ENCODE measurements at places on chromosomes 13 and 19.

GRCh38 chr13:40681341-40682146 lies 15.1 kb upstream of the FOXO1 start:
- DNase-seq: no peak

DNA sequence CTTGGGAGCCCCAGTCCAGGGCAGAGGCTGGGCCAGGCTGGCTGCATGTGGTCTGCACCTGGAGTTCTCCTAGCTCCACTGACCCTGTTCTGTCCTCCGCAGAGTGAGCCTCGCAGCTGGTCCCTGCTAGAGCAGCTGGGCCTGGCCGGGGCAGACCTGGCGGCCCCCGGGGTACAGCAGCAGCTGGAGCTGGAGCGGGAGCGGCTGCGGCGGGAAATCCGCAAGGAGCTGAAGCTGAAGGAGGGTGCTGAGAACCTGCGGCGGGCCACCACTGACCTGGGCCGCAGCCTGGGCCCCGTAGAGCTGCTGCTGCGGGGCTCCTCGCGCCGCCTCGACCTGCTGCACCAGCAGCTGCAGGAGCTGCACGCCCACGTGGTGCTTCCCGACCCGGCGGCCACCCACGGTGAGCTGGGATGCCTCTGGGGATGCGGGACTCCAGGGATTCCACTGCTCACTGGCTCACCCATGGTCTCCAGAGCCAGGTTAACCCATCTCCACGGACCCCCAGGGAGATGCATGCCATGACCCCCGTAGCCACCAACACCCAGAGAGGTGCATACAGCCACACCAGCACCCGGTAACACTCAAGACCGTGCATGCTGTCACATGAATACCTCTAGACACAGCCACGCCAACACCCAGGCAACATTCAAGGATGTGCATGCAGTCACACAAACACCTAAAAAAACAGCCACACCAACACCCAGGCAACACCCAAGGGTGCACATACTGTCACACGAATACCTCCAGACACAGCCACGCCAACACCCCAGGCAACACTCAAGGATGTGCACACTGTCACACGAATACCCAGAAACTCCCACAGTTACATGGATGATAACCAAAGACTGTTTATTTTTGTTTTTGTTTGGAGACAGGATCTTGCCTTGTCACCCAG lies 8.2 kb downstream of the PKN1 start:
- DNase-seq: no peak

- DNase-seq: no peak
Observed at GRCh38 chr19:4322942-4323665, 15.5 kb downstream of the STAP2 start.

GRCh38 chr19:50359328-50359818 lies 6.1 kb downstream of the NAPSA start:
- no peak for DNase-seq

DNA sequence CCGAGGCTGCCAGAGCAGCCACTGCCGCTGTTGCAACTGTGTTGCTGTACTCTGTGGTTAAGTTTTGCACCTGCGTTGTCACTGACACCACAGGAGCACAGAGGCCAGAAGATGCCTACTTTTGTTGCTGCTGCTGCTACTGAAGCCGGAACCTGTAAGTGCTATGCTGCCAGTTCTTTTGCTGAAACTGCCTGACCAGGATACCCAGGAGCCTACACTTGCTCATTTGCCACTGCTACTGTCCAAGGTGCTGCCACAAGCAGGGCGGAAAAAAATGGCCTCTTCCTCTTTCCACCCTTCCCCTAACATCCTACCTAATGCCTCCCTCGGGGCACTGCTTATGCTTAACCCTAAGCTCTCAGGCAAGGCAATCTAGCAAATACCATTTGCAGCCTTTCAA lies 29.0 kb upstream of the NBEA start:
- no peak for DNase-seq

DNA sequence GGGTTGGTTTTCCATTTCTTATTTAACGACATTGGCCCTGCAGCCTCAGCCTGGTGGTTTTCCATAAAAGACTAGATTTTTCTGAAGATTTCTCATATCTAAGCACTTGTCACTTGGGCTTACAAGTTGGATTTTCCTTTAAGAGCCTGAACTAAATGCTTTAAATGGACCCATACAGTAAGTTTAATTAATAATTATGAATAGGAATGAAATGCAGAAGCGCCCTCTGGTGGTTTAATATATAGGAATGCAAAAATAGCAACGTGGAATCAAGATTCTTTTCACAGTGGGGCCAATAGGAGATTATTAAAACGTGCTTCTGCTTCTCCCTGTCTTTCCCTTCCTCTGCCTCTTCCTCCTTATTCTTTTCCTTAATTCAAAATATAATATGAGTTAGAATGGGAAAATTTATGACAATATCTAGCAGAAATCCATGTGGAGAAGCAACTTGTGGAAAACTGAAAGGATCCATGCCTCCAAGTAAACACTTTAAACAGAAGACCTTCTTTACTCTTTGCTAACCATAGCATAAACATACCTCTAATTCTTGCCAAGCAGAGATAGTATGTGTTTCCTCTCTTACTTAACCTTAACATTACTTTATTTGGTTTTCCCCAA lies 324.0 kb downstream of the GPC5 start:
- no peak for DNase-seq

DNA sequence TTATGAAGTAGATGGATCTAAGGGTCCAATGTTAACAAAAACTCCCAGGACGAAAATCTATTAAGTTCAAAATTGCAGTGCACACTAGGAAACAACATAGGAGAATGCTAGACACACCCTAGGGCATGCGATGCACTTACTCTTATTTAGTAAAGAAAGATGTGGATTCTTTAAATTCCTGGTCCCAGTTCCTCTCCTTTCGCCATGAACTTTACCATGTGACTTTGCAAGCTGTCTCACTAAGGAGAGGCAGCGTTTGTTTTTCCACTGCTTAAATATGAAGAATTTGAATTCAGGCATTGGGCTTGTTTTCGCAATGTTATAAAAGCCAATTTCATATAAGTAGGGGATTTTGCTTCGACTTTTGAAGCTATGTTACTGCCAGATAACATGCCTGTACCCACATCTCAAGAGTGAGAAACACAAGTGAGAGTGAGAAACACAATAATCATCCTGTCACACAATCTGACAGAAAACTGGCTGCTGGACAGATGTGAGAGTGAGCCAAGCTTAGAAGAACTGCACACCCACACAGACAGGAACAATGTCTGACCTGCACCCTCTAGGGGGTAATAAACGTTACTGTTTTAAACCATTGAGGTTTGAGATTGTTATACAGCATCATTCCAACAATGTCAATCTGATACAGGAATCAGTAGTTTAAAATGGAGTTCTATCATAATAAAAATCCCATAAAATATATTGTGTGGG lies 1308.4 kb downstream of the SLITRK5 start:
- peak; percentile 8 for DNase-seq

GRCh38 chr19:2337329-2337707 lies 8.8 kb downstream of the SPPL2B start:
- no peak for DNase-seq

- no peak for DNase-seq
Observed at GRCh38 chr13:46168783-46169182, 13.2 kb downstream of the LCP1 start.

DNA sequence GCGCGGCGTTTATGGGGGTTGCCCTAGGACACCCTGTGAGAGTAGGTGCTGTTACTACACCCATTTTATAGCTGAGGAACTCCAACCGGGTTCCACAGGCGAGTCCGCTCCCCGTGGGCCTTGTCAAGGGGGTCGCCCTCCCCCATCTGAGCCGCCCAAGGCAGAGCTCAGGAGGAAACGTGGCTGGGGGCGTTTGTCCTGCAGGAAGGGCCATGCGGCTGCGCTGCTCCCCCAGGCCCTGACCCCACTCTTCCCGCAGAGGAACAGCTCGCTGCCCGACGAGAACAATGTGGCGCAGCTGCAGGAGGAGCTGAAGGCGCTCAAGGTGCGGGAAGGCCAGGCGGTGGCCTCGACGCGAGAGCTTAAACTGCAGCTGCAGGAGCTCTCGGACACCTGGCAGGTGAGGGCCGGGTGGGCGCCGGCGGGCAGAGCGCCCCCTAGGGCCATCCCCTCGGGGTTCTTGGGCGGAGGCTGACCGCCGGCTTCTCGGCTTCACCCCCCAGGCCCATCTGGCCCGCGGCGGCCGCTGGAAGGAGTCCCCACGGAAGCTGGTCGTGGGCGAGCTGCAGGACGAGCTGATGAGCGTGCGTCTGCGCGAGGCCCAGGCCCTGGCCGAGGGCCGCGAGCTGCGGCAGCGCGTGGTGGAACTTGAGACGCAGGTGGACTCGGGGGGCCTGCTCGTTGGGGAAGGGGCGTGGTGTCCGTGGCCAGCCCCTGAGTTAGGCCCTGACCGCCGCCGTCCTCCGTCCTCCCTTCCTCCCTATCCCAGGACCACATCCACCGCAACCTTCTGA lies 12.4 kb downstream of the PRR36 start:
- DNase-seq: no peak

DNA sequence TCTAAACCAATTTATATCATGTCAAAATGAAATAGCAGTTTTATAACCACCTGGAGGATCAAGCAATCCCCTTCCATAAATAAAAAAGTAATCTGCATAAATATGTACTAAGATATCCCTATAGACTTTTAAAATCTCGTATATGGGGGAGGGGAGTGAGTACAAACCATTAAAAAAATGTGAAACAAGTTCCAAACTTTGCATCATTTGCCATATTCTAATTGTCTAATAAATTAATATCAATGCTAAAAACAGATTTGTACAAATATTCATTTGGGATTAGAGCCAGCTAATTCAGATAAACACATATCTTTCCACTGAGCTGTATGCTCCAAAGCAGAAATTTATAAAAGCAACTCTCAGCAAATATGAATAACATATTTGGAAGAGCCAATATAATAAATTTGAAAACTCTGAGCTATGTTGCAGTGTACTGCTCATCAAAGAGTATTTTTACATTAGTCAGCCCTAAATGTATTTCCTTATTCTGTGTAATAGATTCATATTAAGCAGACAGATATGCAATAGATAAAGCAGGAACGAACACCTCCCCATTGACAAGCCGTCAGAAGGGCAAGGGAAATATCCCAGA lies 970.2 kb downstream of the EFNB2 start:
- DNase-seq: no peak

GRCh38 chr13:94160875-94161274 lies 318.6 kb downstream of the DCT start:
- DNase-seq: no peak

- DNase-seq: no peak
Observed at GRCh38 chr19:7846155-7846646, 16.2 kb downstream of the EVI5L start.

- no peak for DNase-seq
Observed at GRCh38 chr13:110115591-110115990, 191.4 kb downstream of the COL4A1 start.

DNA sequence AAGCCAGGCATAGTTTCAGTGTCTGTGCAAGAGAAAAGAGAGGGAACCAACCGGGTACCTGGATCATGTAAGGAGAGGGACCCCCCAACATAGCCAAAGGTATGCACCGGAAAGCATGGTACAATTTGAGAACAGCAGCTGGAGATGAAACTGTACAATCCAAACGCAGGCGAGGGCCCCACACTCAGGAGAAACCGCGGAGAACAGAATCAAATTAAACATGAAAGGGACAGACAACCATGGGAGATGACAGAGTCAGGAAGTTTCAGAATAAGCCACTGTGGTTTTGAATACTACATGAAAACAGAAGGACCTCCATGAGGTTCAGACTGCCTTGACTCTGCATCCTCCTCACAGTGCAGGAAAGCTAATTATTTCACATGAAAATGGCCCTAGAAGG lies 62.9 kb upstream of the SPATA13 start:
- no peak for DNase-seq

GRCh38 chr13:74287724-74288169 lies 153.5 kb upstream of the KLF12 start:
- peak; percentile 54 for DNase-seq

DNA sequence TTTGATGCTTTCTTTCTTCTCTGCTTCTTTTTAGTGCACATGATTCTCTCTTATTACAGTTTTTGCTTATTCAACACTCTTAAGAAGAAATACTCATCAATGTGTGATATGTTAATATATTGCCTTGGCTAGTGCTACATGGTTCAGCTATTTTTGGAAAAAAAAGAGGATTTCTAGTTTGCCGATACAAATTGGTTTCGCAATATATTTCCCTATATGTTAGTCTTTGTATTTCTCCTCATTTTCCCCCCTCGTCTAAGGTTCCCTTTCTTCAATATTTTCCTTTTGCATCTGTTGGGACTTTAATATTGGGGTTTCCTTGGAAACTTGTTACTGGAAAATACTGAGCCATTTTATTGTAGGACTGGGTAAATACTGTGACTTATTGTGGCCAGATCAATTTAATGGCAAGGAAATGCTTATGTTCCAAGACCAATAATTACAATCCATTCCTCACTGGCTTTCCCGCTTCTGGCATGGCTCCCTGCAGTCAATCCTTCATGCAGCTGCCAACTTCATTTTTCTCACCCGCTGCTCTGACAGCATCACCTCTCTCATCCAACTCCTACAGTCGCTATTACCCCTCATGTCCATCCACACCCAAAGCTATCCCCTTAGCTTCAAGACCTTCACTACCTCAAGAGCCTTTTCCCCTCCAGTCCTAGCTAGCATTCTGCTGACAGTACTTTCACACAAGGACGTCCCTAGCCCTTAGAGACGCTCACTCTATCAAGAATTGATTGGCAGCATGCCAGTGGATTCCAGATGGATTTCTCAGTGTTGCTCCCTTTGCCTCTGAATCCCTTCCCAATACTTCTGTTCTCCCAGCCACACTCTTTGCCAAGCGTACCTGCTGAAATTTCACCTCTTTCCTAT lies 280.1 kb upstream of the TMTC4 start:
- DNase-seq: no peak

- DNase-seq: no peak
Observed at GRCh38 chr13:100130092-100130491, 41.2 kb downstream of the PCCA start.

- no peak for DNase-seq
Observed at GRCh38 chr13:94301487-94301886, 178.0 kb downstream of the DCT start.

GRCh38 chr13:102846261-102847015 lies 606 bp downstream of the ERCC5 start:
- peak; percentile 24 for DNase-seq

GRCh38 chr19:40598918-40599307 lies 2.3 kb upstream of the LTBP4 start:
- no peak for DNase-seq

- no peak for DNase-seq
Observed at GRCh38 chr13:33256148-33256840, 29.3 kb downstream of the STARD13 start.

GRCh38 chr19:50876456-50876855 lies 3.2 kb downstream of the KLK2 start:
- peak; percentile 17 for DNase-seq

All from GM20000 (cell line).